Left renal cortex interstitium (tissue), 4 donors: ENCODE measurements at places on chromosomes 7 and 10. TPM values are rescaled to one million over a fixed set of nuclear protein-coding genes. Genes with fewer than 3 reads are reported as not detected.
A peak's percentile ranks its signal among the peaks of the same experiment; 100 is the strongest.

- no peak for DNase-seq
Observed at GRCh38 chr7:80453699-80454340, 58.0 kb downstream of the GNAT3 start.

GRCh38 chr7:20241194-20241910 is 24.2 kb upstream of the MACC1 start:
- DNase-seq, result no peak

The CLDN4 gene
- 94.5 TPM for polyA plus RNA-seq

DNA sequence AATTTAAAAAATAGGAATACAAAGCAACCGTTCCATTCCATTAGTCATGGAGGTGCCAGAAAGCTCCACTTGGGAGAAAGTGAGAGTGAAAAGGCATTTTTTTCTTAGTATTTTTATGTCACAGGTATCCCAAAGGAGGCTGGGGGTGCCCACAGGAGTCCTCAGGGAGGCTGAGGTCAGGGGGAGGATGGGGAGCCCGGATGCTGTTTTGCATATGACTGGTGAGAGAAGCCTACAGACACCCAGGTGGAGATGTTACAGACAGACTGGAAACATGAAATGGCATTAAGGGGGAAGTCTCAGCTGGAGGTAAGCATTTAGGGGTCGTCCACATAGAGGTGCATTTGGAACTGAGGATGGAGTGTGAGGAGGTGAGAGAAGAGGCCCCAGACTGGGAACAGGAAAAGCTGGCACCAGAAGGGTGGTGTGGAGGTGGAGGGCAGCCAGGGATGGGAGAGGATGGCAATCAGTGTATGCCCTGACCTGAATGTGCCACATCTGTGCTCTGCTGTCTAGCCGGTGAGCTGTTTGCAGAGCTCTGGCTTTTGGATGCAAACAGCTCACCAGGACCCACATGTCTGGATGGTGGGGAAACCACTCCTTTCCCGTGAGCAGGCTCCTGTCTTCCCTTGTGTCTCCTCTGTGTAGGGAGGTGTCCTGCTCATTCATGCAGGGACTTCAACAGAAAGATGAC is 101.1 kb downstream of the RAMP3 start:
- DNase-seq, result no peak

The EPHB6 gene
- 21.0 TPM for polyA plus RNA-seq

The WNT2 gene
- 0.45 TPM for polyA plus RNA-seq

DNA sequence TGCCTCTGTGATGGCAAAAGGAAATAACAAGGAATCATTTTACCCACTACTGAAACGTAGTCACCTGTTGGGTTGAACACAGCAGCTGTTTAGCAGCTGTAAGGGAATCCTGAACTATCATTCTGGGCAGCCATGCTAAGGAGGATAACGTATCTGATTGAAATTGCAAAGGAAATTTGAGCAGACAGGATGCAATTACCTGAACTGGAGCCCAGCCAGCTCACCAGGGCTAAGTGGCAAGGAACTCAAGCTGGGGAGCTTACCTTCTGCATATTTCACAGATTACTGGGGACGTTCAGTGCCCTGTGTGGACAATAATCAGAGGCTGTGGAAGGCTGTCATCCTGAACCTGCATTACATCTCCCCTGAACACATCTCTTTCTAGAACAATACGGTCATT is 650.5 kb downstream of the SORCS3 start:
- DNase-seq, result no peak

- DNase-seq, result no peak
Observed at GRCh38 chr10:97724341-97724941, 10.9 kb downstream of the MARVELD1 start.

GRCh38 chr10:85105614-85106255 is 777.3 kb downstream of the CCSER2 start:
- DNase-seq, result peak; percentile 9

- no peak for DNase-seq
Observed at GRCh38 chr10:124007773-124008145, 85.6 kb downstream of the CHST15 start.
